Activated naive CD4-positive, alpha-beta T cell treated with anti-CD3 and anti-CD28 coated beads, Interleukin-2, amount 50 U/mL, for 72 hours (primary cell): ENCODE measurements at places on chromosomes 5 and 9. TPM values are rescaled to one million over a fixed set of nuclear protein-coding genes. Genes with fewer than 3 reads are reported as not detected.

Gene PCA3
- not detected for total RNA-seq

Gene OTULINL
- 10.3 TPM for total RNA-seq

GRCh38 chr5:50967563-50968355 lies 301.3 kb downstream of the PARP8 start:
- DNase-seq = no peak

DNA sequence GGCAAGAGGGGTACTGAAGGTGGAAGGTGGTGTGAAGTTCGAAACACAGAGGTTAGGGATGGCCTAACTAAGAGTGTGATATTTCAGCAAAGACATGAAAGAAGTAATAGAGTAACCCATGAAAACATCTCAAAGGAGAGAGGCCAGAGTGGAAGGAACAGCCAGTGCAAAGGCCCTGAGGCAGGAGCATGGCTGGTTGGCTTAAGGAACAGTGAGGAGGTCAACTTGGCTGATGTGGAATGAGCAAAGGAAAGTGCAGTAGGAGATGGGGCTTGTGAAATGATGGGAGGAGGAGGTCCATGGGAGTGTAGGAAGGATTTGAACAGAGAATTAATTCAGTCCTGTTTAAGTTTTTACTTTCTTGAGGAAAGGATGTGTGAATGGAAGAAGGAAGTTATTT lies 178.3 kb upstream of the ZNF608 start:
- no peak for DNase-seq
